ENCODE measurements at places on chromosomes 12 and 14. TPM values are rescaled to one million over a fixed set of nuclear protein-coding genes. Genes with fewer than 3 reads are reported as not detected.

The TTC8 gene
- 66.4 TPM for total RNA-seq

- peaks cover 12% of the 10 kb centered on the region for H3K4me1 ChIP-seq
Observed at GRCh38 chr14:92958373-92959188, 35.6 kb downstream of the CHGA start.

The ARHGEF25 gene
- total RNA-seq: 23.3 TPM

The DNAH10 gene
- total RNA-seq: 0.19 TPM

- no peak overlapping the region for H3K27ac ChIP-seq
- no peaks in the 10 kb centered on the region for H3K27me3 ChIP-seq
- H3K4me3 ChIP-seq: no peak overlapping the region
Observed at GRCh38 chr14:23021434-23021833, 11.5 kb upstream of the C14orf93 start.

The KRT4 gene
- not detected for total RNA-seq

The ADCY6 gene
- total RNA-seq: 31.5 TPM

DNA sequence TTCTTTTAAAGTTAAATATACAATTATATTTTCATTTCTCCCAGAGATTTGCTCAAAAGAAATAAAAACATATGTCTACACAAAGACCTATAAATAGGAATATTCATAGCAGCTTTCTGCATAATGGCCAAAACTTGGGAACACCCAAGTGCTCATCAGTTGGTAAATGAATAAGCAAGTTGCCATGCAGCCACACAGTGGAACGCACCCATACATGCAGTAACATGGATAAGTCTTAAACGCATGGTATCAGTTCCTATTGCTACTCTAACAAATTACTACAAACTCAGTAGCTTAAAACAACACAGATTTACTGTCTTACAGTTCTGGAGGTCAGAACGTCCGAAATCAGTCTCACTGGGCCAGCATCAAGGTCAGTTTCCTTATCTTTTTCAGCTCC is 78.5 kb downstream of the DPF3 start:
- H3K4me3 ChIP-seq: no peak overlapping the region
- no peaks in the 10 kb centered on the region for H3K27me3 ChIP-seq
- H3K36me3 ChIP-seq: no peaks in the 10 kb centered on the region
- no peak for DNase-seq
- H3K4me1 ChIP-seq: peaks cover 7% of the 10 kb centered on the region
- H3K27ac ChIP-seq: no peak overlapping the region

DNA sequence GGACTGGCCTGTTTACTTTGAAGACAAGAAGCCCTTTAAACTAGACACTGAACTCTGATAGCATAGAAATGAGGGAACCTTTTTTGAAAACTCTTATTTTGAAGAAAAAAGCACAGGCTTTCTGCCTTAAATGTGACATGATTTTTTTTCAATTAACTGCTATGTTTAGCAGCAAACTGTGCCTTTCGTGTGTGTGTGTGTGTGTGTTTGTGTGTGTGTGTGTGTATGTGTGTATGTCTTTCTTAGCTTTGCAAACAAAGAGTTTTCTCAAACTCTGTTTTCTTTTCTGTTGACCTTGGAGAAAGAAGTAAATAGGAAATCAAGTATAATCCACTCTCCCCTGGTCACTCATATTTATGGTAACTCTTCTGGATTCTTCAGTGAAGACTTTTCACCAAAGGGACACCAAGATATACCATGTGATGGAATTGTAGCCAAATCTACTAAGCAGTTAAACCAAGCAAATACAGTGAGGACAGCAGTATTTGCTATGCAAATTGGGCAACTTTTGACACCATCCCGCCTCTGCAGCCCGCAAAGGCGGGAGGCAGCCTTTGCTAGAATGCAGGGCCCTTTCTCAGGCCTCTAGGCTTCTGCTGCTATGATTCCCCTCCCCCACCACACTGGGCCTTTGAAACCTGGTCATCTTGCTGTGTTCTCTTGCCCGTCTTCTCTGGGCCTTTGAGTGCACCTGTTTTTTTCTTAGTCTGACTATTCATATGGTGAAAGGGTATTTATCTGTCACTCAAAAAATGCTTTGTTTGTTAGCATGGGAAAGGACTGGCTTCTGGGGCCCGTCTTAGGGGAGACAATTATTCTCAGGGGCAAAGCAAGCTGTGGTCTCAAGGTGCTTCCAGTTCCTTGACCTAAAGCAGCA is 107.9 kb downstream of the MYRFL start:
- peaks cover 11% of the 10 kb centered on the region for H3K27me3 ChIP-seq
- peaks cover 11% of the 10 kb centered on the region for H3K4me1 ChIP-seq
- no peak for DNase-seq
- H3K27ac ChIP-seq: no peak overlapping the region
- no peaks in the 10 kb centered on the region for H3K36me3 ChIP-seq

The ANO2 gene
- total RNA-seq: 0.25 TPM
